ENCODE measurements at places on chromosomes 6 and 20.

DNA sequence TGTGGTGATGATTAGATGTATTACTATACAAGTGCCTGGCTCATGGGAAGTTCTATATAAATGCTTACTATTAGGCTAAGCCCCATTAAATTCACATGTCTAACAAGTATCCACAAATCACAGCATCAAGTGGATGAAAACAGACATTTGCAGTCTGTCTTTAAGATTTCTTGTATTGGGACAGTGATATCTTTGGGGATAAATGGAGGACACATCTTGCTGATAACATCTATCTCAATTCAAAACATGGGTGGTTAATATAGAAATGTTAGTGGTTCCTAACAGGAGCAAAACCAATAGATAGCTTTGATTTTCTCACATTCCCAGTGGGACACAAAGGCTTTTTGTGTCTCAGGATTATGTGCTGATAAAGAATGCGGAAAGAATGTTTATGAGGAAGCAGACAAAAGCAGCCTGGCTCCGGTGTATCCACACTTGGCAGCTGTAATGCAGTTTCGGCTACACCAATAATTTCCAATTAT lies 29.3 kb downstream of the PTPRK start:
- no peak for DNase-seq

DNA sequence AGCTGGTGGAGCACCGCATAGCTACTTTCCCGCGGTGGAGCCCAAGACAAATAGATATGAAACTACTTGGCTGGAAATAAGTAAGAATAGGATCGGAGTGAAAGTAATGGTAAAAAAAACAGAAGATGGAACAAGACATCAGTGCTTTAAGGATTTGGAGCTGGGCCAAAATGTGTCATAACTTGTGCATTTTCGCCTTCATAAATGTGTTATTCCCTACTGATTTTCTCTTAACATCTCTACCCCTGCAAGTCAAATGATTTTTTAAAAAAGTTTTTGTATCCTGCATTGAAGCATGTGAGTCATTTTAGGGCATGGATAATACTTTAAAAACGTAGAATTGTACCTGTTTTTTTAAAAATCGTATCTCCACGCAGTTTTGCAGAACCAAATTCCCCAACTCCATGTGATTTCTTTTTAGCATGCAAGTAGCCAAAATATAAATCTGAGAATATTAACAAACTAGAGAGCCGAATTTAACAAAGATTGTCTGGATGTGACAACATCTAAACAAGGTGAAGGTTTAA lies 882 bp upstream of the FAM184A start:
- no peak for DNase-seq

DNA sequence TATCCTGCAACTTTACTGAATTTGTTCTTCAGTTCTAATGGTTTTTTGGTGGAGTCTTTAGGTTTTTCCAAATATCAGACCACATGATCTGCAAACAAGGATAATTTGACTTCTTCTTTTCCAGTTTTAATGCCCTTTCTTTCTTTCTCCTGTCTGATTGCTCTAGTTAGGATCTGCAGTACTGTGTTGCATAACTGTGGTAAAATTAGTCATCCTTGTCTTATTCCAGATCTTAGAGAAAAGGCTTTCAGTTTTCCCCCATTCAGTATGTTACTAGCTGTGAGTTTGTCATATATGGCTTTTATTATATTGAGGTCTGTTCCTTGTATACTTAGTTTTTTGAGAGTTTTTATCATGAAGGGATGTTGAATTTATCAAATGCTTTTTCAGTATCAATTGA lies 4.3 kb downstream of the MICA start:
- DNase-seq, result no peak

GRCh38 chr20:48722002-48722731 lies 105.6 kb downstream of the PREX1 start:
- no peak for DNase-seq

DNA sequence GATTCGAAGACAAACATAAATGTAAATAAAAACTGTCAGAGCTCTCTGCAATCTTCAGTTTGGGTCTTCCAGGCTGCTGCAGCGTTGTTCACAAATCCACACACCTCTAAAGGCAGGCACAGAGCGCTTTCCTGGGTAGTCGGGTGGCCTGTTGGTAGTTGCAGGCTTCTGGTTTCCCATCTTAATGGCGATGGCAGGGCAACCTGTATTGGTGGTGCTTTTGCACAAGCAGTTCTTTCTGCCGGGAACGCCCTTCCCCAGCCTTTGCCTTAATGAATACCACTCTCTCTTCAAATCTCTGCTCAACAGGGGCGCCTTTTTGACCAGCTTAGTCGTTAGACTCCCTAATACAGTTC lies 723 bp upstream of the IFT52 start:
- DNase-seq, result no peak

DNA sequence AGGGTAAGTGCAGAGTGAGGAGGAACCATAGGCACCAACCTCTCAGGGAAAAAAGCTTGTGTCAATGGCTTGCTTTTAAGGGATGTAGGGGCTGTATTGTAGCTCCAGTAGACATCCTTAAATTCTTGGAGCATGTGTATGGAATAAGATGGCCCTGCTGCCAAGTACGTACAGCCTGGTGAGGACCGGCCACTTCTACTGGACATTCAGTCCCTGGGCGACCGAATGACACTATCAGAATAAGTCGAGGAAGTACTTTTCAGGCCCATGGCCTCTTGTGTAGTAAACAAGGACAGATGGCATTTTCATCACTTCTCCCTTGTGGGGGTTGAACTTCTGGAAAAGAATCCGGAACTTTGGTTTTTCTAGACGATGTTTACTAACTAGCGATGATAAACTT lies 32.8 kb downstream of the GFRA4 start:
- DNase-seq, result no peak
